ENCODE measurements at places on chromosomes 7 and 10. TPM values are rescaled to one million over a fixed set of nuclear protein-coding genes. Genes with fewer than 3 reads are reported as not detected.

DNA sequence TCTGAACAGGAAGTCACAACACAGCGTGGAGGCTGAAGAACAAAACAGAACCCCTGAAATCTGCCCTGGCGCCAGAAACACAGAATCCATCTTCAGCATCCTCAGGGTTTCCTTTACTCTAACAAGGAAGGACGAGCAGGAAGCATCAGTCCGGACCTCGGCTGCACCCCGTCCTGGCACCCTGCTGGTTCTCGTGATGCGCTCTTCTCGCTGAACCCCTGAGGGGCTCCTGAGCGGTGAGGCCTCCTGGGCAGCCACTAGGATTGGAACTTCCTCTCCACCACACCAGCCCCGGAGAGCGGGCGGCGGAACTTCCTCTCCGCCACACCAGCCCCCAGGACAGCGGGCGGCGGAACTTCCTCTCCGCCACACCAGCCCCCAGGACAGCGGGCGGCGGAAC is 461.9 kb downstream of the PTPRN2 start:
- DNase-seq, result no peak

GRCh38 chr7:110987127-110987693 is 103.7 kb upstream of the LRRN3 start:
- no peak for DNase-seq

- no peak for DNase-seq
These were observed 651.5 kb downstream of the LRMDA start for GRCh38 chr10:76082956-76083355.

The CCDC6 gene
- 8.4 TPM for total RNA-seq

The CELF2 gene
- total RNA-seq, result 2.6 TPM

Data from left lobe of liver (tissue), 2 donors.